Activated T-helper 17 cell treated with anti-CD3 and anti-CD28 coated beads, Interleukin-2, amount 50 U/mL, for 72 hours (primary cell): ENCODE measurements at places on chromosomes 5 and 9.

DNA sequence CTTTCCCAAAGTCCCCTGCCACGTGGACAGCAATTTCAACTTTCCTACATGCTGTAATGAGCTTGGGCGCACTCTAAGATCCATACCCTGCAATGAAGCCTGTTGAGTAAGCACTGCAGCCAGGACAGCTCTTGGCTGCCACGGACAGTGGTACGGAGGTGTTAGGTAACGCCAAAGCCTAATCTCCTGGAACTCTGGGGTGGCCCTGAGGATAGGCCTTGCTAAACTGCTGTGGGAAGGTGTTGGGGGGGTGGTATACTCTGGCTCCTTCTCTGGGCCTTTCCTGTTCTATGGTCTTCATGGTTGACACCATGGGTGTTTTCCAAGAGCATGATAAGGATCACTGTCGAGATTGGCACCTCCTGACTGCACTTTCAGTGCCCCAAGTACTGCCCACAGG lies 66.4 kb upstream of the PITX1 start:
- ATAC-seq = no peak

DNA sequence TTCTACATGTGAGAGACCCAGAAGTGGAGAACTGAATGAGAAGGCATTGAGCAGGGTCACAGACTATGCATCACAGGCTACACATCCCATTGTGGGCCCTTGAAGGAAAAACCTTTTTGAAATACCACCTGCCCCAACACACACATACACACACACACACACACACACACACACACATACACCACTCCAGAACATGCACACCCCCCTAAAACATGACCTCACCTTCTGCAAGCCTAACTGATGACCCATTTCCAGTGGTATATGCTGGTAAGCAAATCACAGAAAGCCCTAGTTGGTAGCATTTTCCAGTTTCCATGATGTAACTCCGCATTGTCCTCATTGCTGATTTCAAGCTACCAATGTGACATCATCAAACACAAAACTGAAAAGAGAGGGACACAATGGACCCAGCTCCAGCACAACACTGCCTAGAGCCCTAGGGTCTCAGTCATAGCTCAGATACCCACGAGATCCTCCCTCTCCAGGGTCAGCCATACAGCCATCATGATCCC lies 36.4 kb downstream of the THBS4 start:
- peak; percentile 36 for ATAC-seq

DNA sequence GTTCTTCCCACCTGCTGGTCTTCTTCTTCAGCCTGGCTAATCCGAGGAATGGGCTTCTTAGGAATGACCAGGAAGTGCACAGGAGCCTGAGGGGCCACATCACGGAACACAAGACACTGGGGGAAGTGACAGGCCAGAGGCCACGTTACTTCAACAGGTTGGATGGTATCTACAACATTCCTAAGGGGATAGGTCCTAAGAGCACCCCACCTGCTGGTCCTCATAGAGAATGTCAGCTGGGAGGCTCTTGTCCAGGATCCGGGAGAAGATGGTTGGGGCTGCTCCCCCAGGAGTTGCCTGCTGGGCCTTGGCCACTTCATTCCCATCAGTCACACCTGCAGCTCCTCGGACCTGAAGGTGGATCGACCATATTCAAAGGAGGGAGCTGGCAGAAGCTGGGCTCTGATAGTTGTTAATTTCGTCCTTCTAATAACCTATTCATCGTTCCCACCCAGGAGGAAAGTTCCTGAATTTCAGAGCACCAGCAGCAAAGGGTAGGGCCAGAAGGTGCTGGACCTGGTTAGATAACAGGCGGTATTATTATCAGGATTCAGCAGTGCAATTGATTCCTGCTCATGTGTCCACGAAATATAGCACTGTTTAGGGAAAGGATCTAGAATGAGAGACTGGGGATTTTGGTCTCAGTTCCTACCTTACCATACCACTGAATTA lies 1.3 kb downstream of the HINT2 start:
- no peak for ATAC-seq

- no peak for ATAC-seq
Measured at GRCh38 chr5:177065491-177065890, 21.2 kb upstream of the FGFR4 start.

- peak; percentile 68 for ATAC-seq
Measured at GRCh38 chr5:136053336-136054141, 24.8 kb downstream of the TGFBI start.

DNA sequence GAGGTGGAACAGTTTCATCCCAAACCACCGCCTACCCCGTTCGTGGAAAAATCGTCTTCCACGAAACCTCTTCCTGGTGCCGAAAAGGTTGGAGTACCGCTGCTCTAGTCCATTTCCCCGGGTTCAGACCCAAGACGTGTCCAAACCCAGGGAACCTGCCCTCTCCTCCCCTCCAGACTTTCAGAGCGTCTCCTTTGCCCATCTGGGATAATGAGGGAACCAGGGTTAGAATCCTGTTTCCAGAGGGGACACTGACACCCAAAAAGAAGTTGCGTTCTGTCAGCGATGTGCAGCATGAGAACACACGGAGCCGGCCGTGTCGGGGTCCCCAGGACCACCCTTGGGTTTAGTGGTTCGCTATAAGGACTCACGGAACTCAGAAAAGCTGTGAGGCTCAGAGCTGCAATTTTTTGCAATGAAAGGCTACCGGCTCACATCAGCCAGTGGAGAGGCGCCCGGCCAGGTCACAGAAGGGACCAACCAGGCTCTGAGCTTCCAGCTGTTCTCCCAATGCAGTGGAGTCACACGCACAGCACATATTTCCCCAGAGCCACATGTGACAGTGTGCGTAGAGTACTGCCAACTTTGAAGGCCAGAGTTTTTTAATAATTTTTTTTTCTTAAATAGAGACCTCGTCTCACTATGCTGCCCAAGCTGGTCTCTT lies 19.4 kb downstream of the LAMC3 start:
- ATAC-seq = no peak

GRCh38 chr5:33793836-33794549 lies 97.8 kb downstream of the ADAMTS12 start:
- ATAC-seq = no peak

GRCh38 chr5:158058208-158059120 lies 199.5 kb upstream of the CLINT1 start:
- ATAC-seq = no peak

- ATAC-seq = no peak
Measured at GRCh38 chr9:109504689-109505088, 6.6 kb upstream of the PTPN3 start.

GRCh38 chr5:31913808-31914207 lies 260.3 kb downstream of the GOLPH3 start:
- ATAC-seq = no peak

GRCh38 chr5:3659907-3660306 lies 64.3 kb downstream of the IRX1 start:
- no peak for ATAC-seq

DNA sequence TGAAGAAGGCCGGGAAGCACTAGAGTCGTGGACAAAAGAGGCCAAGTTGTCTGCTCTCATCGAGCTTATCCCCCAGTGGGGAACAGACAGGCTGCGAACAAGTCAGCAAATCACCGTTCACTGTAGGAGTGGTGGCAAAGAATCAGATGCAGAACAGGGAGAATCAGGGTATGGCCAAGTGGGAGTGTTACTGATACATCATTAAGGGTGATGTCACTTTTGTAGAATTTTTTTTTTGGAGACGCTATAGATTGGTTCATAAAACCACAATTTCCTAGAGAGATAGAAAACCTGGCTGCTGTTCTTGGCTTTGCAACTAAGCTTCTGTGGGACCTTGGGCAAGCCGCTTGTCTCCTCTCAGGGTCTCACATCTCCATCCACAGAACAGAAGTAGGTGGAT lies 21.3 kb downstream of the SPRY4 start:
- ATAC-seq = no peak

GRCh38 chr5:121296356-121296755 lies 555.3 kb upstream of the FTMT start:
- no peak for ATAC-seq

DNA sequence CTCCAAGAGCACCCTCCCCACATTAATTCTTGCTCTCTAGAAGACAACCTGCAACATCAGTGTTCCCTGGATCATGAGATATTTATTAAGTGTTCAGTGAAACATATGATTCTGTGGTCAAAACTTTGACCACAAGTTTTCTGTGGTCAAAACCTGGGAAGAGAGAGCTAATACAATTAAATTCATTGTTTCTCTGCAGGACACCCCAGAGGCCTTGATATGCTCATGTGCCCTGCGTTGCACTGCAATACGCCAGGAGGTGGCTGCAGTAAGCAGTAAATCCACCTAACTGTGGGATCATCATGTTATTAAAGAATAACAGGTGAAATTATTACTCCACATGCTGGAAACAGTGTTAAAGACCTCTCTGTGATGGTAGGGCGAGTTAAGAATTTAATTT lies 109.3 kb upstream of the SPDL1 start:
- ATAC-seq = no peak

GRCh38 chr9:109843641-109844040 lies 63.6 kb downstream of the PALM2AKAP2 start:
- no peak for ATAC-seq

DNA sequence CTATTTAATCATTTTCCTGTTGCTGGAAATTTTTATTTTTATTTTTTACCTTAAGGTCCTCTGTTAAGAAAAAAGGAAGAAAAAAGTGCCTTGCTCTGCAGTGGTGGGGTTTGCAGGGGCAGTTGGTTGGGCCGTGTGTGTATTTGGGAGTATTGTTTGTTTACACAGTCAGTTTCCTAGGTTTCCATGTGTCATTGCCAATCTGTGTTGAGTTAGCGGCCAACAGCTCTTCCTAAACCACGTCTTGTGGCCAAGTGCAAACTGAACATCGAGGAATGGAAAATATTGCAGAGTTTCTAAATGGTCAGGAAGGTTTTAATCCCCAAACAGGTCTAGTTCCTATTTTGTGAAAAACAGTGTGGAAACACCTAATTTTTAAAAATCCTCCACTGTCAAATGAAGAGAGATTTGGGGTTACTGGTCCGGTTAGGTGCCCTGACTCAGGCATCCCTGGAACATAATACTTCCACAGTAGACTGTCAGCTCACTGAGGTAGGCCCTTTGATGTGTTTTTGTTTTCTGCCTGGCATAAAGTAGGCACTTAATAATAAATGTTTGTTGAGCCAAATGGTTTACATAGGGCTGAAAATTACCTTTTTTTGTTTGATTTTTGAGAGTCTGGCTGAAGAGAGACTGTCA lies 37.0 kb downstream of the MAMDC2 start:
- peak; percentile 45 for ATAC-seq

- ATAC-seq = no peak
Measured at GRCh38 chr9:83701286-83701685, 6.5 kb downstream of the UBQLN1 start.

GRCh38 chr5:132528021-132528420 lies 15.3 kb downstream of the IL5 start:
- ATAC-seq = no peak

- ATAC-seq = no peak
Measured at GRCh38 chr9:78707080-78707479, 410.2 kb downstream of the PSAT1 start.

DNA sequence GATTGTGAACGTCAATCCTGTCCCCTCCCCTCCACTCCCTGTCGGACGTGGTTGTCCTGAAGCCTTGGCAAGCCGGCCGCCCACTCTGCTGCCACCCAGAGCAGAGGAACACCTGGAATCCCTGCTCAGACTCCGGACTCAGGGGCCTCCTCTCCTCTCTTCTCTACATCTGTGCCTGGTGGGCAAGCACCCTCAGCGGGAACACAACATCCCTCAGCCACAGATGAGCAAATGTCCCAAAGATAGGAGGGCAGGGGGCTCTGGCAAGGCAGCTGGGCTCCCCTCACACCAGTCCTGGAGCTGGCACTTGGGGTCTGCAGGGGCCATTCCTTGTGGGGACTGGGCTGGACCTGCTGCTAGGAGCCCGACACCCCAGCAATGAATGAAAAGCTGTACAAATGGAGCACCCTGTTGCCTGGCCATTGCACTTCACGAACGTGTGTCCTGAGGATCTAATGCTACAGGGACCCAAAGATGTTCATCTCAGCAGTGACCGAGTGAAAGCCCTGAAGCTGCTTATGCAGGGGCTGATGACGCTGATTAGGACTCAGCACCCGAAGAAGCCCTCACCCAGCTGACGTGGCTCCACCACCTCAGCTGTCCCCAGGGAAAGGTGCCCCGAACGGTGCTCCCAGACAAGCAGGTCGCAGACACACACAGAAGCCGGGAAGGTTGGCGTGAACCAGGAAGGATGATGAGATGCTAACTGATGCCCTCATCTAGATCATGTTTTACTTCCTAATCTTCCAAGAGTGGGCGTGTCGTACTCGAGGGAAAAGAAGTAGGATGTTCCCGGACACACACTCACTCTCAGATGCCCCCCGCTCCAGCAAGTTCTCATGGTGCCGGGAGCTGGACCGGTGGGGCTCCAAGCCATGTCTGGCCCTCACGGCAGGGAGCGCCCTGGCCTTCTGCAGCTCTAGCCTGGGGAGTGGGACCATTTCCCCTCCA lies 177.0 kb upstream of the PPP1R26 start:
- no peak for ATAC-seq

DNA sequence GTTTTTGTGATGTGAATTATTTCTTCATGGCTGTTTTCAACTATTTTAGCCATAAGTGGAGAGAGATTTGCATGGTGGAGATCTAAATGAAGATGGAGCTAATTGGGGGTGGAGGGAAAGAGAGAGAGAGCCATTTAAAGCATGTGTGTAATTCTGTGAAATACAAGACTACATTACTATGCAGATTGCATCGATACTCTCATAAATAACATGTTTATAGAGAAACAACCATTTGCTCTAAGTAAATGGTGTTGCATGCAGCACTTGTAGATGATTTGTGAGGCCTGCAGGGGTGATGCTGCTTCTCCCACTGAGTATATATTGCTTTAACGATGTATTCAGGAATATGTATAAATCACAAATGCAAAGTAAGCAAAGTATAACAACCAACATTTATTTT lies 270.2 kb upstream of the RIOK2 start:
- no peak for ATAC-seq
